ENCODE measurements at places on chromosomes 3 and 15. TPM values are rescaled to one million over a fixed set of nuclear protein-coding genes. Genes with fewer than 3 reads are reported as not detected.

DNA sequence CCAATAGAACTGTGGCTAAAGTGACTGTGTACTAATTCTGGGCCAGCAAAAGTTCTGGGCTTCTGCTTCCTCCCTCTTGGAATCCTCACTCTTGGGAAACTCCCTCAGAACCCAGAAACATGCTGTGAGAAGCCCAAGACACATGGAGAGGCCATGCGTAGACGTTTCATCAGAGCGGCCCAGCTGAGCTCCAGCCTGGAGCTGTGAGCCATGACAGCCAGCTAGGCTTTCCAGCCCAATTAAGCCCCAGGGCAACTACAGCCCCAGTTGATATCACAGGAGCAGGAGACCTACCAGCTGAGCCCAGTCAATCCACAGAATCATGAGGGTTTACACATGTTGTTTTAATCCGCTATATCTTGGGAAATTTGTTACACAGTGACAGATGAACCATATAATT is 43.6 kb upstream of the CNOT10 start:
- no peak for DNase-seq
- H3K27me3 ChIP-seq = no peaks in the 10 kb centered on the region
- H3K4me1 ChIP-seq = no peaks in the 10 kb centered on the region
- no peak overlapping the region for H3K27ac ChIP-seq
- H3K36me3 ChIP-seq = no peaks in the 10 kb centered on the region

- H3K4me3 ChIP-seq = no peak overlapping the region
- no peaks in the 10 kb centered on the region for H3K4me1 ChIP-seq
- no peaks in the 10 kb centered on the region for H3K27me3 ChIP-seq
- no peaks in the 10 kb centered on the region for H3K36me3 ChIP-seq
These were observed 40.2 kb upstream of the ADAMTSL3 start for GRCh38 chr15:83613714-83614113.

- no peak for DNase-seq
- no peaks in the 10 kb centered on the region for H3K4me1 ChIP-seq
- no peak overlapping the region for H3K4me3 ChIP-seq
These were observed 51.8 kb downstream of the RNF111 start for GRCh38 chr15:59039225-59039624.

GRCh38 chr3:183591881-183592521 is 36.5 kb upstream of the KLHL6 start:
- no peaks in the 10 kb centered on the region for H3K4me1 ChIP-seq
- no peak overlapping the region for H3K27ac ChIP-seq
- peak; percentile 21 for DNase-seq
- H3K36me3 ChIP-seq = no peaks in the 10 kb centered on the region

ZMYND10 gene
- 0.56 TPM for total RNA-seq

GRCh38 chr3:179149406-179149867 is 1.3 kb downstream of the PIK3CA start:
- no peaks in the 10 kb centered on the region for H3K27me3 ChIP-seq
- peak overlapping the region; percentile 97 for H3K27ac ChIP-seq
- peak overlapping the region; percentile 85 for H3K4me3 ChIP-seq
- peaks cover 15% of the 10 kb centered on the region for H3K4me1 ChIP-seq
- H3K36me3 ChIP-seq = no peaks in the 10 kb centered on the region
- DNase-seq = peak; percentile 27

MGLL gene
- 1.0 TPM for total RNA-seq

DNA sequence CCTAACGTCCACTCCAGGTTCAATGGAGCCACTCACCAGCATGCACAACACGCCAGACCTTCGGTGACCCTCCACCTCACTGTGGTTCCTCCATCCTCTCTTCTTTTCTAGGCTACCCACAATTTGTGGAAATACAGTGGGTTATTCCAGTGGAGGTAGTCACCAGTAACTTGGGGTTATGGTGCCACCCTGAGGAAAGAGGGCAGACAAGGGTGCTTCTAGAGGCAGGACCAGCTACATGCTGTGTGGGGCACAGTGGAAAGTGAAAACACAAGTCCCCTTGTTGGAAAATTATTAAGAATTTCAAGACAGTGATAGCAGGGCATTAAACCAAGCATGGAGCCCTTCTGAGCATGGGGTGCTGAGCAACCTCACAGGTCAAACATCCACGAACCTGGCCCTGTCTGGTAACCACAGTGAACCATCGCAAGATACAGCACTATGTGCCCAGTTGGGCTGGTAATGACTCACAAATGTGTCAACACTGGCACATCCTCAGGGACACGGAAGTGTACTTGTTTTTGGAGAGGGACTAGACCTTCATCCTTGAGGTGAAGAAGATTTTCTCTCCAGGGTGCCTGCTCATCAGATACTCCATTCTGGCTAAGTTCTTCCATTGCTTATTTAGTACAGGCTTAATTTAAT is 166.7 kb downstream of the STT3B start:
- H3K4me1 ChIP-seq = peaks cover 3% of the 10 kb centered on the region
- H3K27me3 ChIP-seq = no peaks in the 10 kb centered on the region
- no peak overlapping the region for H3K4me3 ChIP-seq
- H3K27ac ChIP-seq = no peak overlapping the region

DNA sequence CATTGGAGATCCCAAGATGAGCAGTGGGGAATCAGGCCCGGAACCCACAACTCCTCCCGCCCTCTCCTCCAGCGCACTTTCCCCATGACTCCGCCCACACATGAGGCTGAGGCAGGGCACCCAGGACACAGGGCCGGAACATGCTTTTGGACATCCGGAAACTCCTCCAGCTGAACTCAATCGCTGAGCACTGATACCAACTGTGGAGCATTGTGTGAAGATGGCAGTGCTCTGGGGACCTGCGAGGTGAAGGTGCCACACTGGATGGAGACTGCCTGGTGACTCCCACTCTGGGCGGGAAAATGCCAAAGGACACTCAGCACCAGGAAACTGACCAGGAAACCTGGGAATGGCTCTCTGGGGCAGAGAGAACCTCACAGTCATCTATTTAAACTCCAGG is 189.1 kb downstream of the FAM43A start:
- H3K27ac ChIP-seq = no peak overlapping the region
- H3K36me3 ChIP-seq = no peaks in the 10 kb centered on the region
- peaks cover 25% of the 10 kb centered on the region for H3K4me1 ChIP-seq
- H3K4me3 ChIP-seq = no peak overlapping the region
- no peak for DNase-seq

DNA sequence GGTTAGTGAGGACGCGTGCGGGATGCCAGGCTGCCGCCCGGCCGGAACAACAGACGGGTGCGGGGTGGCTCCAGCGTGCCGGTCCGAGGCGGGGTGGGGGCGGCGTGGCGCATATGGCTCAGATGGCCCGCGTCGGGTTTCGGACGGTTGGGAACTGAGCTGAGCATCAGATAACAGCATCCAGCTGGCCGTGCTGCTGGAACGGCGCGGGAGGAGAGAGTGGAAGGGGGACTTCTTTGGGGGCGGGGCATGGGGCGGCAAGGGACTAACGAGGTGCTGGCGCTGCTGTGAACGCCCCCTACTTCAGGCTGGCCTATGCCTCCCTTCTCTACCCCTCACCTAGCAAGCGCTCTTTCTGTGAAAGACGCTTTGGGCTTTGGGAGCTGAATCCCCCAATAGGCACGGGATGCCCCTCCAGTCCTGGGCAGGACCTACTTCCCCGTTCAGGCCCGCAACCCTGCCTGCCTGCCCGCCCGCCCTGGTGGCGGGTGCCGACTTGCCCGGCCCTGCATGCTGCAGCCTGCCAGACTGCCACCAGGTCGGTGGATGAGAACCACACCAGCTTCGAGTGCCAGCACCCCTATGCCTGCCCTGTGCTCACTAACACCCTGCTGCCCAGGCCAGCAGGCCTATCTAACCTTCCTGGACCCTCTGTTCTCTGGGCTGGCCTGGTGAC is 542 bp downstream of the INKA1 start:
- H3K4me3 ChIP-seq = peak overlapping the region; percentile 77
- H3K27ac ChIP-seq = no peak overlapping the region
- peaks cover 32% of the 10 kb centered on the region for H3K4me1 ChIP-seq
- no peak for DNase-seq

FBXW12 gene
- total RNA-seq = 0.51 TPM

DNA sequence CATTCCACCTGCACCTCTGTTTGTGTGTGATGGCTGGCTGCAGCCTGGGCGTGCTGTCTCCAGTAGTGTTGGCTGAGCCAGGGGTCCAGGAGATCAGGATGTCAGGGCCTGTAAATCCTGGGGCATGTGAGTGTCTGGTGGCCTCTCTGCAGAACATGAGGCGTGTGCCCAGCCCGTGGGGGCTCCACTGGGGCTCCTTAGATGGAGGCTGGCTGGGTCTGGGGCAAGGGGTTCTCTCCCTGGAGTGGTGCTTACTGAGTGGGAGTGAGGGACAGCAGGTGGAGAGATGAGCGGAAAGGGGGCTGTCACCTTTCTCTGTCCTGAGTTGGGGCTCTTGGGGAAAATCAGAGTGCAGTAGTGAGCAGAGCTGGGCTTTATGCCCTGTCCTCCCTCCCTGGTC is 152.2 kb downstream of the CHDH start:
- no peak for DNase-seq
- no peaks in the 10 kb centered on the region for H3K36me3 ChIP-seq
- H3K27ac ChIP-seq = no peak overlapping the region
- no peak overlapping the region for H3K4me3 ChIP-seq
- peaks cover 24% of the 10 kb centered on the region for H3K4me1 ChIP-seq
